Effector CD4-positive, alpha-beta T cell (primary cell): ENCODE measurements at places on chromosomes 13 and 19.

DNA sequence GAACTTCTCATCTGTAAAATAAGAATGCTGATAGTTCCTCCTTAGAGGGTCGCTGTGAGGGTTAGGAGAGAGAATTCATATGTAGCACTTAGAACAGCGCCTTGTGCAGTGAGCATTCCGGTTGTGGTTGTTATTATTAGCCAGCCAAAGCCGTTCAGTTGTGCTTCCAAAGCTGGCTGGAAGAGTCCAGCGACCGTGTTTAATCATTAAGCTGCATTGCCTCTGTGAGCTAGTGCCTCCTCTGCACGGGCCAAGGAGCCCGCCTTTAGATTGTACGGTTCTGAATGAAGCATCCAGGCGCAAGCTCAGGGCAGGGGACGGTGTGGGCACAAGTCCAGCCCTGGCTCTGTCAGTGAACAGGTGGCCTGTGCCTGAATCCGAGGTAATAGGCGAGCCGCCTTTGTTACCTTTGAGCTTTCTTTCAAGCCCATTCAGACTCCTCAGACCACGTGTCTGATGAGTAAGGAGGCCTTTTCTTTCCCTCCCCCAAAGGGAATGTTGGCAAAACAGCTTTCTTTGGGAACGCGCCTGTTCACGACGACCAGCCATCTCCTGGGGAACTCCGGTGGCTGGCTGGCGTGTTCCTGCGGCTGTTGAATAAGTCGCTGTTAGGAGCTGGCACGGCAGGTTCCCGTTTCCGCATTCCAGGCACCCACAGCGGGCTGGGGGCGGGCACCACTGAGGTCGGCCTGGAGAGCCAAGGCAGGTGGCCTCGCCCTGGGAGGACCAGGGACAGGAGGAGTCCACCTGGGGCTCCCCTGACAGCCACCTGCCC is 25.1 kb downstream of the SIPA1L3 start:
- no peak for DNase-seq

DNA sequence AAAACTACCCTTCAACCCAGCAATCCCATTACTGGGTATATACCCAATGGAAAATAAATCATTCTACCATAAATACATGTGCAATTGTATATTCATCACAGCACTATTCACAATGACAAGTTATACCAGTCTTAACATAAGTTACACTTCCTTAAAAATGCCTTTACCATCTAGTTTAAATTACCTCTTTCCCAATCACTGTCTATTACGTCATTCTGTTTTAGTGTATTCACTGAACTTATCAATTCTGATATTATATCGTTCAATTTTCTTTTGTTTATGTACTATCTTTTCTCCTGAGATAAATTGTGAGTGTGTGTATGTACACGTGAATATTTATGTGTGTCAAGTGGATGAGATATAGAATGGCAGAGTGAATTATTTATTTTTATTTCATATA is 1416.8 kb downstream of the OLFM4 start:
- DNase-seq: no peak

- no peak for DNase-seq
These were observed 6.5 kb downstream of the SPART start for GRCh38 chr13:36339600-36340155.

- DNase-seq: no peak
These were observed 202.5 kb upstream of the SERP2 start for GRCh38 chr13:44171156-44171555.

DNA sequence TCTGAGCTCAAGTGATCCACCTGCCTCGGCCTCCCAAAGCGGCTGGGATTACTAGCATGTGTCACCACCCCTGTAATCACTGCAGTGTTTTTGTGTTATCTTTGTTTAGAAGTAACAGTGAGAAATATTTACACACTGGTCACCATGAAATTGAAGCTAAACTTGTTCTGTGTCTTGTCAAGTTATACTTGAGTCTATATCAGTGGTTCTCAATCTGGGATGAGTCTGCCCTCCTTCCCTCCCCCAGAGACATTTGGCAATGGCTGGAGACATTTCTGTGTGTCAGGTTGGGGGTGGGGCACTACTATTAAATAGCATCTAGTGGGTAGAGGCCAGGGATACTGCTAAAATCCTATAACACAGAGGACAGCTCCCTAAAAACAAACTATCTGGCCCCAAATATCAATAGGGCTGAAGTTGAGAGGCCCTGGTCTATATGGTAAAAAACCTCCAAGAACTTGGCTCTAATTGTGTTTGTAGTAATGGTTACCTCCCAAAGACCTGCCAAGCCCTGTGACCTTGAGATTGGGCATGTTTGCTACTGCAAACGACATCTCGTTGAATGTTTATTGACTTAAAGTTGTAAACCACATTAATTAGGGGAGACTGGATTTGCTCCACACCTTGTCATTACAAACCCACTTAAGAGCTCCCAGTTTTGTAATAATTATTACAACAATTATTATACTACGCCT is 6.9 kb downstream of the CTU1 start:
- no peak for DNase-seq

DNA sequence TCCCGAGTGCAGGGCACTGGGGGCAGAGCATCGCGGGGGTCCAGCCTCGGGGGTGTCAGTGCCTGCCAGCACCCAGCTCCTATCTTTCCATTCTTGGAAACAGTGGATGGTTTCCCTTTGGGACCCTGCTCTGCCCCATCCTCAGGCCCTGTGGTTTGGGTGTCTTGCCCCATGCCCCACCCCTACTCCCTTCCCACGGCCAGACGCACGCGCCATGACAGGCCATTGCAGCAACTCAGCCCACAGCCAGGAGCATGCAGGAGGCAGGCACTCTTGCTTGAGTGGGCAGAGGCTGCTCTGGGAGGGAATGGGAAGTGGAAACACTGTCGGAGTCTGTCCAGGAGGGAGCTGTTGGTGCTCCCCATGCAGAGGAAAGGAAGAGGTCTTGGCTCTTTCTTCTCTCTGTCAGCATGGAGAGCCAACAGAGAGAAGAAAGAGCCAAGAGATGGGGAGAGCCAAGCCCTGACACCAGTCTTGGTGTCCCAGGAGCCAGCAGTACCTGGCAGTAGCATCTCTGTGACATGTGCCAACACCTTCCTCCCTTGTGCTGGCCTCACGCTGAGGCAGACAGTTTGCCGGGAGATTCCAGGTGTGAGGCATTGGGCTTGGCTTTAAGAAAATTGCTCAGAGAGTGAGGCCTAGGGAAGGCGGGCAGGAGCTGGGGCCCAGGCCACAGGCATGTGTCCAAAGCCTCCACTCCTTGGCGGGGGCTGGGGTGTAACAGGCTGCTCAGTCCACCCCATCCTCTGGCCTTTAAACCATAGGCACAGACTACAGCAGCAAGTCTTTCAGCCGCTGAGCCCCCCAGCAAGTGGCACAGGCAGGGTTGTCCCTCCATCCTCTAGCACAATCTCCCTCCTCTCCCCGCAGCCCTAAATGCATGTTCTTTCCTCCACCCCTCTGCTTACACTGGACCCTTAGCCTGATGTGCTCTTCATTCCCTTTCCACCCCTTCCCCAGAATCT is 86.7 kb upstream of the UQCRFS1 start:
- no peak for DNase-seq

- no peak for DNase-seq
These were observed 61.7 kb downstream of the PDS5B start for GRCh38 chr13:32647926-32648325.

DNA sequence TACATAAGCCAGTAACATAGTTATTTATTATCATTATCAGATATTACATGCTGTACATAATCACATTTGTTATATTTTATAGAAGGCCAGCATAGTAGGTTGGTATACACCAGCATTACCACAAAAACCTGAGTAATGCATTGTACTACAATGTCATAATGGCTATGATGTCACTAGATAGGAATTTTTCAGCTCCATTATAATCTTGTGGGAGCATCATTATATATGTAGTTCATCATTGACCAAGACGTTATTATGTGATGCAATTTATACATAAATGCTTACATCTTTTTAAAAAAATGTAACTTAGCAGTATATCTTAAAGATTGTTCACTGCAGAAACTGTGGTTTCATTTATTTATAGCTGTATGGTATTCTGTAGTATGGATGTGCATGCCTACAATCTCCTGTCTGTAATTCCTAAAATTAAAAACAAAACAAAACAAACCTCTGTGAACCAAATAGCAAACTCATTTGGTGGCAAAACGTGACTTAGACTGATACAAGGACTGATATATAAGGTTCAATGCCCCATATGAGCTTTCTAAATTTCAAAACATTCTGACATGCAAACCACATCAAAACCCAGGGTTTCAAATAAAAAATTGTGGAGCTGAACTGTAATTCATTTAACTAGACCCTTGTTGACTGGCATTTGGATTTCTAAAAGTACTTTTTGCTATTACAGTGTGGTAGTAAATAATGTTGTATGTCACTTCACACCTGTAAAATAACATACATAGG is 250.9 kb downstream of the DLEU7 start:
- DNase-seq: no peak
